NCI-H1048 (cell line): ENCODE measurements at places on chromosomes 7 and 10.

DNA sequence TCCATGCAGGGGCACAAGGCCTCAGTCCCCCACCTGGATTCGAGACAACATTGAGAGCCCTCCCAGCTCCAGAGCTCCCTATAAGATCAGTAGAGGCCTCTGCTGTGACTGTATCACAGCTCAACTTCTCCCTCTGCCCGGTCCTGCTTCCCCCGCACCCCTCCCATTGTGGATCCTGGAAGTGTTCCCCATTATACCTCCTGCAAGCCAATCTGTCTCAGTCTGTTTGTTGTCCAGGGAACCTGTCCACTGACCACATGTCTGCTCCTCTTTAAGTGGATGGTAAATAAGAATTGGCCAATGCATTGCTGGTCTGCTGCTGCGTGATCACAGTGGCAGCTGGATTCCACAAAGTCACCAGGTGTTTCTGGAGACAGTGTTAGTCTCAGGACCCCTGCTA is 259.7 kb upstream of the HABP2 start:
- no peak for DNase-seq

DNA sequence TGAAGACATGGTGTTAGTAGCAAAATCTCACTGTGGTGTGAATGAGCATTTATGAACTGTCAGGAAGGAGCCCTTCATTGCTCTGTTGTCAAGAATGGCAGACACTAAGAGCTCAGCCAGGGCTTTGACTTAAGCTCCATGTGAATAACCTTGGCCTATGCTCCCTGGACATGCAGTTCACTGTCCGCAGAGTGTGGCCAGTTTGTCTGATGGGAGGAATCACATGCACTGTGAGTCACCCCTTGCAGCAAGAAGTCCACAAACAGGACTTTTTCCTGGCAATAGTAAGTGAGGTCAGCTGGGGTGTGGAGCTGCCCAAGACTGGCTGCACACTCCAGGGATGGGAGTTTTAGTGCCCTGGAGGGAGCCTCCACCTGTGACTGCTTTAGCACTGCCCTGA is 49.5 kb downstream of the ZNF37A start:
- no peak for DNase-seq

DNA sequence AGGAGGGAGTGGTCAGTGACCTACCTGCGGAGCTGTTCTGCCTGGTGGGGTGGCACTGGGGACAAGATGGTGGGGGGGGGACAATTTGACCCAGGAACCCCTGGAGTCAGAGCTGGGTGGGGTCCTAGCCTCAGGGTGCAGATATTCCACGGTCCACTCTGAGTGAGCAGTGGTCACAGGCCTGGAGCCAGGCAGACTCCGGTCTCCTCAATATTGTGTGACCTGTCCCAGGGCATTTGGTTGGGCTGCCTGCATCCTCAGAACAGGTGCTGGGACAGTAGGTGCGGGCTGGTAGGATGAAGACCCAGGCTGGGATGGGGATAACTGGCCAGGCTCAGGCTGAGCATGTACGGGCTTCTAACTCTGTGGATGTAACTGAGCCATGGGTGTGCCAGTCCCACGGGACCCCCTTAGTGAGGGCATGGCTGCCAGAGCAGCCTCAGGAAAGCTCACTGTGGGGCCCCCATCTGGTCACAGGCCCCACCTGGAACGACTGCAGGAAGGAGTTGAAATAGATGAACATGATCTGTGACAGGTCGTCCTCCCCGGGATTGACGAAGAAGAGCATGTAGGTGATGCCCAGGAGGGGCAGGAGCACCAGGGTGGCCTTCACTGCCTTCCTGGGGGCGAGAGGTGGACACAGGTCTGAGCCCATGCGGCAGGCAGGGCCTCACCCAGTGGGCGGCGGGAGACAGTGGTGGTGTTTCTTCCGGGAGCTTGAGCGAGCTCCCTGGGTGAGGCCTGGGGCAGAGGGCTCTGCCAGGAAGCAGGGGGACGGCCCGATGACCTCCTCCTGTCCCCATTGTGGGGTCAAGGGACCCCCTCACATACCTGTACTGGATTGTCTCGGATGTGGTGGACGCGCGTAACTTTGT is 26.9 kb downstream of the CRHR2 start:
- no peak for DNase-seq

GRCh38 chr7:40221836-40222235 is 87.0 kb downstream of the SUGCT start:
- DNase-seq, result no peak

- DNase-seq, result no peak
Observed at GRCh38 chr7:42550706-42551470, 313.9 kb upstream of the GLI3 start.

- no peak for DNase-seq
Observed at GRCh38 chr10:16612115-16612980, 90.7 kb upstream of the C1QL3 start.

DNA sequence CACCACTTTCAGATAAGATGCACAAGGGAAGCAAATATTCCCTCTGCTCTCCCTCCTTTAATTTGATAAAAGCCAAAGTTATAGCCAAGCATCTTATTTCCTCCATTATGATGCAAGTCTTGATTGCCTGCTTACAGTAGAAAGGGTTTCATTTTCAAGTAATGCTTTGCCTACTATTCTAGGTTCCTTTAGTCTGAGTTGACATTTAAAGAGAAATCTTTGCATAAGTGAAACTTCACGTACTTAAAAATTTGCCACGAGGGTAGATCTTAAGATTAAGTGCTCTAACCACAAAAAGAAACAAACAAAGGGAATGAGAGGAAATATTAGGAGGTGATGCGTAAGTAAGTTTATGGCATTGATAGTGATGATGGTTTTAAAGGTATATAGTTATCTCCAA is 78.1 kb upstream of the VWDE start:
- no peak for DNase-seq

- DNase-seq, result no peak
Observed at GRCh38 chr7:28381466-28381865, 30.9 kb upstream of the CREB5 start.

GRCh38 chr7:16144361-16144760 is 277.0 kb downstream of the CRPPA start:
- DNase-seq, result no peak

DNA sequence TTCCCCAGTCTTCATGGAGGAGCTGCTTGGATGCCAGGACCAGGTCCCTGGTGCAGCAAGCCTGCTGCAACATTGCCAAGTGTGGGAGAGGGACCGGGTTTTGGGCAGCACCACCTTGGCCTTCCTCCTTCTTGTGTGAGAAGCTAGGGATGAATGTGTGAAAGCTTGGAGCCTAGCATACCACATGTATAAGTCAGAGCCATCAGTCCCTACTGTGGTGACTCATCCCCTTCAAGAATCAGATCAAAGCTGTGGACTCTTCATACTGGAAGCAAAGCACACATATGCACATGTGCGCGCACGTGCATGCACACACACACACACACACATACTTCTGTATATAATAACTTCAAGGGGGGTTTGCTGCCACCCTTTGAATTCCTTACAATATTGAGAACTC is 527.8 kb downstream of the LRMDA start:
- DNase-seq, result no peak

- no peak for DNase-seq
Observed at GRCh38 chr7:93960986-93961385, 39.5 kb downstream of the GNG11 start.

- DNase-seq, result no peak
Observed at GRCh38 chr10:57706576-57707299, 561.0 kb downstream of the IPMK start.

- DNase-seq, result no peak
Observed at GRCh38 chr7:121038717-121039509, 50.4 kb downstream of the CPED1 start.

- DNase-seq, result no peak
Observed at GRCh38 chr7:132732321-132732865, 156.1 kb upstream of the PLXNA4 start.

GRCh38 chr10:873020-873419 is 58.5 kb downstream of the LARP4B start:
- no peak for DNase-seq

GRCh38 chr10:91211675-91212074 is 8.8 kb upstream of the PCGF5 start:
- DNase-seq, result no peak

DNA sequence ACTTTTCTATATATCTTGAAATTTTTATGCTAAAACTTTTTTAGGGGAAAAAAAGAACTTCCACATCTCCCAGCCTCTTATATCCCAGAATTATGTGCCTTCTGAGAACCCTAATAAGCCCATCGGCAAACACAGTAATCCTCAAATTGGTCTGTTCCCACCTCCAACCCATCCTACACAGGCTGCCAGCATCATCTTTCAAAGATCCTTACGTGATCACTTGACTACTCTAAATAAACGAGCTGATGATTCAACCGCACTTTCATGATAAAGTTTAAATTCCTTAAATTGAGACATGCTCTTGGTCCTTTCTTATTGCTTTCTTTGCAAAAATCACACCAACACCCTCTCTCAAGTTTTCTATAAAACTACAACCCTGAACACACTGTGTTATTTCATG is 52.5 kb downstream of the MPP7 start:
- no peak for DNase-seq

GRCh38 chr7:44230286-44230685 is 29.5 kb downstream of the YKT6 start:
- DNase-seq, result no peak

GRCh38 chr7:75980430-75981202 is 13.8 kb downstream of the TMEM120A start:
- no peak for DNase-seq

DNA sequence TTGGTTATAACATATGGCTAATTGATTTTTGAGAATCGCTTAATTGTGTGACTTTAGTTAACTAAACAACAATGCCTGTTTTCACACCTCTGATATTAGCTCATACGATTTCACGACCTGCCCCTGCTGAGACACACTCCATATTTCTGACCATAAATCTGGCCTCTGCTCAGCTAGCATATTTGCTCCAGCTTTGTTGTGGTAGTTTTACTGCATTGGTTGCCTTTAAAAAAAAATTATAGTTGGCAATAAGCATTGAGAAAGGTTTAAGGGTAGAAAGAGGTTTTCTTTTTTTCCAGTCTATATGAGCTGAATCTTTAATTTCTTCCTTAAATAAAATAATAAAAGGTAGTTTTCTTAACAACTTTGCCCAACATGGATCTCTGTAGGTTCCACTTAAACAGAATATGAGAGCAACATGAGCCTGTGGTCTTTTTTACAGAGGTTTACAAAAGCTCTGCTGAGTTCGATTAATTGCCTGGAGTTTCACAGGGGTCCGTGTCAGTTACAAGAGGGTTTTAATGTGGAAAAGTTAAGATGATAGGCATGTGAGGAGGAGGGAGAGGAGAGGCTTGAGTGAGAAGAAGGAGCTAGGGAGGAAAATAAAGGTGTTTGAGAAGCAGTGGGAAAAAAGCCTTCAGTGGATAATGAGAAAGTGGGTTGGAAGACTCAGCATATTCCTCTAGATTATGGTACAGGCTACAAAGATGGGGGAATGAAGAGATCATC is 318.2 kb downstream of the CXCL12 start:
- DNase-seq, result no peak

- DNase-seq, result no peak
Observed at GRCh38 chr7:99005776-99006175, 127.4 kb downstream of the TRRAP start.
